ENCODE measurements at places on chromosomes 16 and 17.

DNA sequence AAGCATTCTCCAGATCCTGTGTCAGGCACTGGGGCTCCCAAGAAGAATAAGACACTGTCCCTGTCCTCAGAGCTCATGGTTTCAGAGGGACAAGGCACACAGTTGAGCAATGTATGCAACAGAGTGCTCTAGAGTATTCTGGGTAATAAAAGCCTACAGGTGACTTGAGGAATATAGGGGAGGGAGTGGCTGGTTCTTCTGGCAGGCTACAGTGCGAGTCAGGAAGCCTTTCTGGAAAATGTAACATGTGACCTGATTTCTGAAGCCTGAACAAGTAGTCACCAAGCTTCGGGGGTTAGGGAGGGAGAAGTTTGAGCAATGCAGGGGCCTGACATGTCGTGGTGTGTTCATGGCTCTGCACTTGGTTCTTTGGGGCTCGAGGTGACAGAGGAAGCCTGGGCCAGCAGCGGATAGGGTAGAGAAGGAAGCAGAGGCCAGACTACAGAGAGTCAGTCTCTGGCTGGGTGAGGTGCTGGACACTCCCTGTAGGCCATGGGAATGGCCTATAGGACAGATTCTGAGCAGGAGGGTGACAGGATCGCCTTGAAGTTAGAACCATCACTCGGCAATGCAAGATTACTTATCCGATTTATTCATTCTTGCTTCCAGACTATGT, 16.0 kb upstream of the LRRC75A start:
- DNase-seq: no peak

GRCh38 chr16:71726476-71727315, 2.2 kb upstream of the PHLPP2 start:
- no peak for DNase-seq

DNA sequence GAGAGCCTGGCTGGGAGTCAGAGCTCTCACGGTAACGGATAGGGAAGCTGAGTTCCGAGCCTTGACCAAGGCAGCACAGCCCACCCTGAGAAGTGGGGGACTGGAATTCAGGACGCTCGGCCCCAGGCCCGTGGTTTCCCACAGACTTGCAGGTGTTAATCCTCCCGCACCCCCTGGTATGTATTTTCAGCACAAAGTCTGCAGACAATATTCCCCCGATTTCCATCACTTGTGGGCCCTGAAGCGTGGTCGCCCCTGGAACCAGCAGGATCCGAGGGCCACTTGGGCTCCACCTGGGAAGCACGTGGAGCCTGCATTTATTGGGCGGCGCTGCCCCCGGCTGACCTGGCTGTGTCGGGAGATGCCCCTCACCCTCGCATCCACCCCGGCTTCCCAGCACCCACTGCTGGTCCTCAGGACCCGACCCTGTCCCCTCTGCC, 60.2 kb downstream of the WSB1 start:
- DNase-seq: no peak

DNA sequence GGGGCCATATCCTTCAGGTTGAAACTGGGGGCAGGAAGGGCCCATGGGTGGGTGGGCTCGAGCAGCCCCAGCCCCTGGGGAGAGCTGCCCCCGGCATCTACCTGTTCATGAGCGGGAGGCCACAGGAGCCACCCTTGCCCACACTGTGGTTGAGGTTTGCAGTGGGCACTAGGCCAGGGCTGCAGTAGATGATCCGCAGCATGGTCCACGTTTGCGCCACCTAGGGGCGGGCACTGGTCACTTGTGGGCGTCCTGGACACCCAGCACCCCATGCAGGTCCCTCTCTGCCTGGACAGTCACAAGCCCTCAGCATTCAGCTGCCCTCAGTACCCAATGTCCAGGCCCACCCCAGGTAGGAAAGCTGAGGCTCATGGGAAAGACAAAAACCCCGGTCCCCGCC, 1.8 kb upstream of the JMJD8 start:
- DNase-seq: no peak

GRCh38 chr17:50206604-50207293, 5.3 kb upstream of the COL1A1 start:
- DNase-seq: peak; percentile 8
